A549 treated with ZK216348 at 1 μM for 4 hours (cell line): ENCODE measurements at places on chromosomes 2 and 18. TPM values are rescaled to one million over a fixed set of nuclear protein-coding genes. Genes with fewer than 3 reads are reported as not detected.

CLK1 gene
- 34.9 to 45.0 TPM (median 39.4 TPM) in 5 replicates for total RNA-seq

LRP2 gene
- 0.01 TPM in 1 of 5 replicates, not detected in the others for total RNA-seq

SCN3A gene
- 0.01 to 0.02 TPM in 2 of 5 replicates, not detected in the others for total RNA-seq

LIMS2 gene
- 4.1 to 9.8 TPM (median 6.3 TPM) in 5 replicates for total RNA-seq

GREB1 gene
- 2.2 to 3.7 TPM (median 2.7 TPM) in 5 replicates for total RNA-seq

ZNF516 gene
- total RNA-seq: 2.3 to 7.4 TPM (median 4.1 TPM) in 5 replicates

TDRD15 gene
- total RNA-seq: not detected in 5 replicates

RSAD2 gene
- total RNA-seq: 0.17 to 0.49 TPM (median 0.21 TPM) in 5 replicates

MBD1 gene
- total RNA-seq: 25.8 to 42.4 TPM (median 37.0 TPM) in 5 replicates

CAPN14 gene
- 0.06 to 0.07 TPM in 2 of 5 replicates, not detected in the others for total RNA-seq

C1GALT1C1L gene
- total RNA-seq: 1.6 to 2.8 TPM (median 1.9 TPM) in 5 replicates

SCTR gene
- total RNA-seq: not detected in 5 replicates

MCEE gene
- 9.7 to 13.6 TPM (median 10.0 TPM) in 5 replicates for total RNA-seq

WNT6 gene
- total RNA-seq: 0.08 to 0.21 TPM (median 0.14 TPM) in 3 of 5 replicates, not detected in the others
